ENCODE measurements at places on chromosomes 4 and X. TPM values are rescaled to one million over a fixed set of nuclear protein-coding genes. Genes with fewer than 3 reads are reported as not detected.

- H3K4me1 ChIP-seq: peaks cover 3% of the 10 kb centered on the region
- no peak overlapping the region for H3K4me3 ChIP-seq
- peaks cover 6% of the 10 kb centered on the region for H3K27me3 ChIP-seq
- peak; percentile 22 for DNase-seq
These were observed 98.2 kb upstream of the PRKX start for GRCh38 chrX:3811331-3812311.

DNA sequence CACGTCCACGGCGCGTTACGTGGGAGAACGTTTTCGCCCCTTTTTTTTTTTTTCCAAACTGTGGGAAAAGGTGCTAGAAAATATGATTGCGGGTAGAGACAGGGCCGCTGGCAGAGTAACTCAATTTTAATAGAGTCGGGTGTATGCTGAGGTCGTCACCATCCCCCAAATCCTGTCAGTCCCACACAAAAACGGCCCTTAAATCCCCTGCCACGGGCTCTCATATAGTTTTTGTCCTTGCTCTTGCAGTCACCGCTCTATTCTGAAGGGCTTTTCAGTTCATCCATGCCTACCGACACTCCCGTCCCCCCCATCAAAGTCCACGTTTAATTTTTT lies 796 bp upstream of the MED14 start:
- peak overlapping the region; percentile 99 for H3K27ac ChIP-seq
- no peak for DNase-seq

DNA sequence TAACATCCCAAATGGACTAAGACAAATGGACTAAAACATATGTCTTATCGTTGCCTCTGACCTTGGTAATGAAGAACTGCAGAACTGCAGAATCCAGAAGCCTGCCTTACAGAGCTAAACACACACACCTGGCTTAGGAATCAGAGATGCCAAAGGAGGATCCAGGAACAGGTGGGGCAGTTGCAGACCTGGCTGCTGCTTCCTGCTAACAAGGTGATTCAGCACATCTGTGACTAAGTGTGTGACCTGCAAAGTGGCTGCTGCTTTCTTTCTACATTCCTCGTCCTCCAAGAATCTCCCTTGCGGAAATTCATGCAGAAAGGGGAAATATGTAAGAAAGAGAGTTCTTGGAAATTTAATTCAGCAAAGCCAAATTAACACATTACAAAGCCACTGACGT lies 96.8 kb upstream of the NLGN4X start:
- H3K27me3 ChIP-seq: no peaks in the 10 kb centered on the region
- DNase-seq: no peak
- no peak overlapping the region for H3K4me3 ChIP-seq
- no peaks in the 10 kb centered on the region for H3K36me3 ChIP-seq

XKRX gene
- total RNA-seq: not detected

SMIM10 gene
- total RNA-seq: 1.2 TPM

PCDH10 gene
- 12.5 TPM for total RNA-seq

Data from astrocyte (in vitro differentiated cells and primary cell).